Right lung (tissue), 10 donors: ENCODE measurements at places on chromosomes 1 and 21.
A peak's percentile ranks its signal among the peaks of the same experiment; 100 is the strongest.

DNA sequence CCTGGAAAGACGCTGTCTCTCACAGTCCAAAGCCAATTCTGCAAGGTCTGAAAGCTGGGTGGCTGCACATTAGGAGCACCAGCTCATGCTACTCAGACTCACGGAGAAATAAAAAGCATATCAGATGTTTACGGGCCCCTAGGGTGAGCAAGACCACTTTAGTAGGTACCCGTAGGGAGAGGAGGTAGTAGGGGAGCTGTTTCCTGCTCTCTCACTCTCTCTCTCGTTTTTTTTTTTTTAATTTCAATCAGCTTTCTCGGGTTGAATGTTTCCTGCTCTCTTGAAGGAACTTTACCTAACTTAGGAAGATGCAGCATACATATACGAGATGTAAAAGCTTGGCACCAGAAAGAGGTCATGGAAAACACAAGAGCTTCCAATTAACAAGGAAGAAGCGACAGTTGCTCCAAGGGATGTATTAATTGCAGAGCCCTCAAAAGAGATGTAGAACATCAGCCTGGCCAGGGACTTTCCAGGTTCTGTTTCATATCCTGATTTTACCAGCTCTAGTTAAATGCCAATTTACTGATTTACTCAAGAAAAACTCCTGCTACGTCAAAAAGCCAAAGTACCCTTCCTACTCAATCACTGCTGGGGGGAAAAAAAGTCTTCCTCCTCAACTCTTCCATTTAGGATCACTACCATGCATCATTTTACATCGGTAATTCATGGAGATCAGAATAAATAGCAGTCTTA lies 3.1 kb downstream of the LORICRIN start:
- DNase-seq, result no peak

GRCh38 chr1:99751877-99752504 lies 14.4 kb downstream of the FRRS1 start:
- no peak for DNase-seq

DNA sequence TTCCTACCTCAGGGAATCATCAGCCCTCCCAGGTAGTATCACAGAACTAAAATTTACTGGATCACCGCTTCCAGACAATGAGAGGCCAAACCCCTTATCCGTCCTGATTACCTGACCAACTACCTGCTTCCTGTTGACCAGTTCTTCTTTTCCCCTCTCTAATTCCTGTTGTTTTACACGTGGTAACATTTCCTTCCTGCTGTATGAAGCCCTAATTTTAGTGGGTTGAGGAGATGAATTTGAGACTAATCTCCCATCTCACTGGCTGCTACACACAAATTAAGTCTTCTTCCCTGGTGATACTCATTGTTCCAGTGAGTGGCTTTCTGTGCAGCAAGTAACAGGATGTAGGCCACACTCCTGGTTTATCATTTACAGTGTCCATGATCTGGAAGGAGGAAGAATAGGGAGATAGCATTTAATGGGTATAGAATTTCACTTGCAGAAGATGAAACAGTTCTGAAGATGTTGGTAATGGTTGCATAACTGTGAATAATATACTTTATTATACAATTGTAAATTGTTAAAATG lies 2112.9 kb downstream of the NCAM2 start:
- no peak for DNase-seq

- peak; percentile 2 for DNase-seq
Observed at GRCh38 chr1:171345536-171345935, 31.6 kb downstream of the FMO4 start.

DNA sequence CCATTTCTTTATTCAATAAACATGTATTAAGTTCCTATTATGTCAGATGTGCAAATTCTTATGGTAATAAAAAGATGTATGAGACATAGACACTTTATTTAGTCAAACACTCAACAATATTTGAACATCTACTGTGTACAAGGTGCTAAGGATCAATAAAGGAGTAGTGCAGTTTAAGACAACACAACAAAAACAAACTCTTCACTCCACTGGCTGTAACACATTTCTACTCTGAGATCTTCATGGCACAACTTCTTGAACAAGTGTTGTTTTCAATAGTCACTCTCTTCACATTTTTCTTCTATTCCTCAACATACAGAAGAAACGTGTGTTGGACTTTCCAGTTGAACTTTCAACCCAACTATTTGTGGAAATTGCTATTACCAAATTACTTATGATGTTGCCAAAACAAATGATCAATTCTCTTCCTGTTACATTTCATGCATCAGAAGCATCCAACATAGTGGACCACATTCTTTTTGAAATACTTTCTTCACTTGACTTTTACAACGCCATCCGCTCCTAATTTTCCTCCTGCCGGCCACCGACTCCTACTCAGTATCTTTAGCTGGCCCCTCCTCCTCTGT lies 25.4 kb downstream of the HSD3B1 start:
- DNase-seq, result no peak

- no peak for DNase-seq
Observed at GRCh38 chr1:162709870-162710269, 77.6 kb downstream of the DDR2 start.

DNA sequence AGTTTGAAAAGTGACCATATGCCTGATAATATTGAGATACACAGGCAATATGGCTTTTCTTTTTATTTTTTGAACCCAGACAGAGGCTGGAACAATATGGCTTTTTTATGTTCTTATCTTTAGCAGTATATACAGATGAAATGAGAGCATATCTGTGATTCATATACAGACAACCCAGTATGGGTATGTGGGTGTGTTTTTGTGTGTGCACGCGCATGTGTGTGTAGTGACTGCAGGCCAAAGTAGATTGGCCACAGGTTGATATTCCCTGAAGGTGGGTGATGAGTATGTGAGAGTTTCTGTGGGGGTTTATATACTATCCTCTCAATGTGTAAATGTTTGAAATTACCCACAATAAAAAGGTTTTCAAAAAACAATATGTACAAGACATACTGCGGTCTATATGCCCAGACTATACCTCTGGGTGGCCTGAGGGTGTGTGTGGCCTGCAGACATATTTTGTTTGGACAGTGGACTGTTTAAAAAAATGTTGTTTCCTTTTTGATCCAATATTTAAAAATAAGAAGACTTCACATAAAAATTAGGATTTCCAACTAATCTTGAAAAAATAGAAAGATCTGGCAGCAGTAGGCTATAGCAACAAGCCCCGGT lies 26.3 kb upstream of the TIAM1 start:
- no peak for DNase-seq

DNA sequence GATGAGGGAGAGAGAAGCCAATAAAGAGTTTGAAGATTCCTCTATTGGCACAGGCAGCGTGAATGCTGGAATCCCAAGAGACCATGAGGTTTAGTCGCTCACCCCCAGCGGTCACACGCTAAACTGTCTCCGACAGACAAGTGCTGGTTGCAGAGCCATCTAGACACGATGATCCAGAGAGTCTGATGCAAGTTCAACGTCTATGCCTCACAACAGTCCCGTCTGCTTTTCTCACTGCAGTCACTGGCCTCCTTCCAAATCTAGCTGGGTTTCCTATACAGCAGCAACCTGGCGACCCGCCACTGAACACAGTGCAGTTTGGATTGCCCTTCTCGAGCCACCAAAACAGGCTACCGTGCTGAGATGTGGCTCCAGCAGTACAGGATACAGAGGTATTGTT lies 98.6 kb upstream of the KRTAP19-8 start:
- peak; percentile 49 for DNase-seq

- no peak for DNase-seq
Observed at GRCh38 chr1:165836664-165837482, 9.5 kb downstream of the UCK2 start.

GRCh38 chr1:33143698-33144097 lies 38.1 kb downstream of the TRIM62 start:
- no peak for DNase-seq

- no peak for DNase-seq
Observed at GRCh38 chr1:163172596-163172995, 30.1 kb downstream of the RGS5 start.

- no peak for DNase-seq
Observed at GRCh38 chr1:168751195-168751650, 22.2 kb upstream of the DPT start.

DNA sequence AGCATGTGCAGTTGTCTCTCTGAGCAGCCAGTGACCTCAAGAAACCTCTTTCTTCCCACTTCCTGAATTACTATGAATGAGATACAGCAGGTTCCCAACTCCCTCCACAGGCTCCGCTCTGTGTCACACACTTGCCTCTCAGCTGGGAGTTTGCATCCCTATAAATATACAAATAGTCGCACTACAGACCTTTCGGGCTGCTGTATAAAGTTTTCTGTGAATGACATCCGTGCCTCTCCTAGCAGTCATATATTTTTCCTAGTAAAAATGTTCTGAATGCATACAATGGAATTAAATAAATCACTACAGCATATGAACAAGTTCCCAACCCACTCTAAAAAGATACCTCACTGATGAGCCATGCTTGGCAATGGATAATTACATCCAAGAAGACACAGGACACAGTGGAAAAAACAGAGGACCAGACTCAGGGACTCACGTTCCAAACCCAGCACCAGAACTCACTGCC lies 66.8 kb downstream of the CAPZB start:
- DNase-seq, result no peak

DNA sequence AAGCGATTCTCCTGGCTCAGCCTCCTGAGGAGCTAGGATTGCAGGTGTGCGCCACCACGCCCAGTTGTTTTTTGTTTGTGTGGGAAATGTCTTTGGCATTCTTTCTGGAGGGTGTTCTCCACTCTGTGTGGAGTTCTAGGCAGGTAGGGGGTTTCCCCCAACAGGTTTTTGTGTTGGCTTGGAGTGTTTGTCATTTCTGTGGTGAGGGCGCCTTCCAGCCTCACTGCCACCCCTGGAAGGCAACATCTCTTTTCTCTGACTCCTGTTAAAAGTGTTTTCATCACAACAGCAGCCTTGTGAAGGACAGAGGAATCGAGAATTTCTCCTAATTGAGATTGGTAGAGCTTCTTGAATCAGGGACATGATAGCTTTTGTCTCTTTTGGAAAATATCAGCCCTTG lies 69.7 kb downstream of the PRKCZ start:
- no peak for DNase-seq

GRCh38 chr1:46451948-46452930 lies 37.4 kb upstream of the DMBX1 start:
- no peak for DNase-seq

DNA sequence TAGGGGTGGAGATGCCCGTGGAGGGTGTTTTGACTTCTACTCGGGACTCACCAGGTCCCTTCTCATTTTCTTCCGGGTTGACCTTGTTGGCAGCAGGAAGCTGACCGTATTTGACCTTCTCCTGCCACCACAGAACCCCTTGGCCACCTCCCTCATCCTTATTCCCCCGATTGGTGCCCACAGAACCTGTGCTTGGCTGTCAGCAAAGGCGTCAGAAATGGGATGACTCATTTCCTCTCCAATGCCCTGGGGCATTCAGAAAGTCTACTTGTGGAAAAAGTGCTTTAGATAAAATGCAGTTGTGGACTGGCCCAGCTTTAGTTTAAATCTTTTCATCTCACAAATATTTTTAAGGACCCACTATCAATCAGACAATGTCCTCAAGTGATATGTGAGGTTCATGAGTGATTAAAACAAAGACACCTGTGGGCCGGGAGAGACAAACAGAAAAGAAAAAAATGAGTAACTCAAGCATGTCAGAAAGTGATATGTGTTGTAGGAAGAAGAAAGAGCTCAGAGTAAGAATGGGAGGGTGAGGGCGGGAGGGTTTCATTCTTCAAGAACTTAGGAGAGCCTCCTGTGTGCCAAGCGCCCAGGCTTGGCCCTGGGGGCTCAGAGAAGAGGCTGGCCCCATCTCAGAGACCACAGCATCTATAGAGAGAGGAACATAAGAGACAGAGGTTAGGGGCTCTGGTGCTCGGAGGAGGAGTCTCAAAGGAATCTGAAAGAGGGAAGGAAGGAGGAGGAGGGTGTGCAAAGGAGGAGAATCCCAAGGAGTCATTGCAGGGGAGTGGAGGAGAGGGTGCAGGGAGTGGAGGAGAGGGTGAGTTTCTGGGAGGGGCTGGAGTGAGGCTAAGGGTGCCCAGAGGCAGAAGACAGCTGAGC lies 221.6 kb upstream of the VAMP3 start:
- DNase-seq, result no peak

DNA sequence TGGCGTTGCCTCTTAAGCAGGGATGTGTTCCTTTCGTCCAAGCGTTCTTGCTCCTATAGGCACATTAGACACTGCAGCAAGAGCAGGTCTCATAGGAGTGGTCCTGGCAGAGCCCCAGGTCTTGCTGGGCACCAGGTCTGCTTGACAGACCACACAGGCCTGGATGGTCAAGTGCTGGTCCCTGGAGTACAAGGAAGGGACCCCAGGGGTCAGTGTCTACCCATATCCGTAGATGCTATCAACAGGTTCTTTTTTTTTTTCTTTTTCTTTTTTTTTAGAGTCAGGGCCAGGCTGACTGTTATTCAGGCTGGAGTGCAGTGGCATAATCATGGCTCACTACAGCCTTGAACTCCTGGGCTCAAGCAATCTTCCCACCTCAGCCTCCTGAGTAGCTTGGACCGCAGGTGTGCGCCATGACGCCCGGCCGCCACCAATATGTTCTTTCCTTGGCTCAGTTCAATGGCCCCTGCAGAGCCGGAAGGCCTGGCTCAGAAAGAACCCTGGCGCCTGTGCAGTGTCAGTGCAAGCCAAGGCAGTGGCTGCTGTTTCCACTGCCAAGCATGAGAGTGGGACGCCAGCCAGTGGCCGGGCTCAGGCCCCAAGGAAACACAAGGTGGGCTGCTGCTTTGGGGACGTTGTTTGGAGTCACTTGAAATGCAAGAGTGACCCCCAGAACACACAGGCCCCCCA lies 10.0 kb upstream of the TNFRSF8 start:
- no peak for DNase-seq

DNA sequence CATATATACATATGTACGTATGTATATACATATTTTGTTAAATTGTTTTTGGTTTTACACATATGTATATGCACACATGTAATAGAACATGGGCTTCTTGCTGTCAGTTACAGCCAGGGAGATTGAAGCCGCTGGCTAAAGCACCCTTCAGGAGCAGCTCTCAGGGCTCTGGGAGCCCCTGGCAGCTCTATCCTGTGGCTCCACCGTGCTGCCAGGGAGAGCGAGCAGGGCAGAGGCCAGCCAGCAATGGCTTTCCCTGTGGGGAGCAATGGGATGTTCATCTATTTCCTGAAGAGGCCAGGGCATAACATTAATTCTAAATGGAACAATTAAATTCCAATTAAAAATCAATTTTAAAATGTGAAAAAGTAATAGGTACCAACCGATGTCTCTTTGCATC lies 102.9 kb downstream of the PSMG1 start:
- no peak for DNase-seq

DNA sequence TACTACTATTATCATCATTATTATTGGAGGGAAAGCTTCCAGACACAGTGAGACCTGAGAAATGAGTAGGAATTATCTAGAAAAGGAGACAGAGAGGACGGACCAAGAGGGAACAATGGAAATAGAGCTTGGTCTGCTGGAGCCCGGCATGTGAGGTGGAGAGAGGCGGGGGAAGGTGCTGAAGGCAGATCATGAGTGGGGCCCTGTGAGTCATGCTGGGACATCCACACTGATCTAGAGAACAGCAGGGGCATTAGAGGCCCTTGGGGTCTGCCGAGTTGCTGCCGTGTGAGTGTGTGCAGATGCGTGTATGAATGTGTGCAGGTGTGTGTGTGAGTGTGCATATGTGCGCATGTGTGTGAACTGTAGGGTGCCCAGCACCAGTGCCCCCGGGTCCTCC lies 65.7 kb downstream of the TMCO4 start:
- no peak for DNase-seq

- peak; percentile 36 for DNase-seq
Observed at GRCh38 chr21:36321325-36322082, 1.5 kb downstream of the MORC3 start.
